GM19239 (cell line): ENCODE measurements at places on chromosomes 2 and 18.

DNA sequence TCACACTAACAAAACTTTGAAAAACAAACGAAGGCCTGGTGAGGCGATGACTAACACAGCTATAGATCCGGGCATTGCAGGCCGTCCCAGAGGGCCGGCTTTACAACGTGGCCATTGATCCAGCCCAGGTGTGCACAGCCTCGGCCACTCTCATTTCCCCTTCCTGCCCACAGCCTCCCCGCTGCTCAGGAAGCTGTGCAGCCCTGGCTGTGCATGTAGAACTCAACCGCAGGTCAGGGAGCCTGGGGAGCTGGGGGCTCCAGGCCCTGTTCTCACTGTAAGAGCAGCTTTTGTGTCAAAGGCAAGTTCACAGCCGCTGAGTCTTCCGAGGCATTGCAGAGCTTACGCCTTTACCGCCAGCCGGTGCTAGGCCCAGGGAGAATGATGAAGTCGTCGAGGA is 87.2 kb downstream of the LONRF2 start:
- DNase-seq = peak; percentile 28

DNA sequence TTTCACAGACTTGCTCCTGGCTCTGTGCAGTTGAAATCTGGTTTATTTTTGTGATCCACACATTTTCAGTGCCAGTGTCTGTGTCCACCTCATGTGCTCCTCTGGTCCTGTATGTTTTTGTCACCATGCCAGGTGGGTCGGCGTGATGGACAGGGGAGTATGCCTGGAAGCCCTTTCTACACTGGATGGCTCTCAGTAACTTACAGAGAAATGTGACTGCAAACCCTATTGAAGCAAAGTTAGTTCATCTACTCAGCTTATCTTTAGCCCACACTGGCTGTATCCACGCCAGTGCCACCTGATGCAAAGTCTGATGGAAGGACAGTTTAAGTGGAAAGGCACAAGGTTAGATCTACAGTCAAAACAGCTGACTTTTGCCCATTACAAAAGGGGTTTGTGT is 4.3 kb downstream of the IMPA2 start:
- DNase-seq = no peak

DNA sequence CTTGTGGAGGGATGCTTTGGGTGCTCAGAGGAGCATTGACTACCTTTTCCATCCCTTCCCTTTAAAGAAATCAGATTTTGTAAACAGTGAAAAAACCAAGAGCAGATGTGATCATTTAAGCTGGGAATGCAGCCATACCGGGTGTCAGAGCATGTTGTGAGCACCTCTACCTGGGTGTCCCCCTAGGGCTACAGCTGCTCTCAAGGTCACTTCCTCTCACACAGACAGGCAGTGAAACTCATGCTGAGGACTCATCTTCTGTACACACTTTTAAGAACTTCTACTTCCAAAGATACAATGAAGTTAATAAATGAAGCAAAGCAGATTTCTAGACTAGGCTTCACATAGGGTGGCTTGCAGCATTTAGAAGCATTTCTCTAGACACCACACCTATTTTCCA is 48.4 kb upstream of the FRZB start:
- DNase-seq = no peak

- DNase-seq = no peak
These were observed 40.5 kb downstream of the CHMP3 start for GRCh38 chr2:86522711-86523110.

GRCh38 chr2:138373993-138374408 is 127.6 kb upstream of the SPOPL start:
- DNase-seq = no peak

GRCh38 chr2:8457092-8457481 is 224.8 kb upstream of the ID2 start:
- DNase-seq = no peak

DNA sequence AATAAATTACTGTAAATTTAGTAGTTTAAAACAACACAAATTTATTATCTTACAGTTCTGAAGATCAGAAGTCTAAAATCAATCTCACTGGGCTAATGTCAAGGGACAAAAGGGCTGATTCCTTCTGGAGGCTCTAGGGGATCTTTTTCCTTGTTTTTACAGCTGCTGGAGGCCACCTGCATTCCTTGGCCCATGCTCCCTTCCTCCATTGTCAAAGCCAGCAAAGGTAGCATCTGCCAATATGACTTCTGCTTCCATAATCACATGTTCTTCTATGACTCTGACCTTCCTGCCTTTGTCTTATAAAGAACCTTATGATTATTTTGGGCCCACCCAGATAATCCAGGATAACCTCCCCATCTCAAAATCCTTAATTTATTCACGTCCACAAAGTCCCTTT is 46.0 kb upstream of the FAM136A start:
- DNase-seq = no peak

DNA sequence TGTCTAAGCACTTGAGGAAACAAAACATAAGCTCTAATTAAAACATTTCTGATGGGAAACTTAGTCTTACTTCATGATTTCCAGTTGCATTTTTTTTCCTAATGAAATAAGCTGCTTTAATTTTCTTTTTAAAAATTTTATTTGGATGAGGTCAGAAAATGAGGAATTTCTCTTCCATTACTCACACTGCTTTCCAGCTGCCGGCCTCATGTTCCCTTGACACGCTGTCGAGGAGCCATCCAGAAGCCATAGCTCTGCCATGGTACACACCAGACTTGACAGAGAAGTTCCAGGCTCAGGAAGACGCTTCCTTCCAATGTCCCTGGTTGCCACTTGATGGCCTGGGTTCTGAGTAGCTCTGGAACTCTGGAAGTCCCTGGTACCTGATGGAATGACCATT is 12.1 kb upstream of the MAPRE2 start:
- no peak for DNase-seq

DNA sequence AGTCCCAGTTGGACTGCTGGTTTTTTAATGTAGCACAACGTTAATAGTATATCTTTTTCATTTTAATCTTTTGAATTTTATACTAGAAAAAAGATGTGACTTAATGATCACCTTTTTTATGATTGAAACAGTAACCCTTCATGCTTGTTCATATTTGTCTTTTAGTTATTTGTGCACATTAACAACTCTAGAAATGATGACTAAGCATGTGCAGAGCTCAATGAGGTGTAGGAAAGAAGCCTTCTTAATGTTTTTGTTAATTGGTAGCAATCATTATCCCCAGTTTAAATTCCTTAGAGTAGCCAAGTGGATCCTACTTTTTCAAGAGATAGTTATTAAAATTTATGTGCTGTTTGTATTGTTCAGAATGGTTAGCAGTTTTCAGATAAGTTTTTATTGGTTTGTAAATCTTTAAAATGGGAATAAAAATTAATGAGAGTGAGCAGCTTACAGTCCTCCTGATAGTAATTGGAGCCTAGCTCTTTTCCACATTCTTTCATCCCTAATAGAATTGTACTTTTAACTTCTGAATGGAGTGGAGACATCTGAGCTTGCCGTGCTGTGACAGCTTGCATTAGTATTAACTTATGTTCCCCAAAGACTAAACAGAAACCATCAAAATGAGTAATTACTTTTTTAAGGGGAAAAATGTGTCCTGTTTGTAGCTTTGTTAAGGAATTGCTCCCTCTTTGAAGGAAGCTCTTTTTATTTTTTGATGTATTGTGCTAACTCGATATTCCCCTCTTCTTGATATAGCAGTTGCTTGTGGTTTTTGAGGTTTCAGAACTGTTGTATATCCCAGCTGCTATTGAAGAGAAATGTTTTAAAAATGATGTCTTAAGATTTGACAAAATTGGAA is 17.3 kb downstream of the PIK3C3 start:
- DNase-seq = no peak

- no peak for DNase-seq
These were observed 510.3 kb downstream of the PLCL1 start for GRCh38 chr2:198314559-198315153.

DNA sequence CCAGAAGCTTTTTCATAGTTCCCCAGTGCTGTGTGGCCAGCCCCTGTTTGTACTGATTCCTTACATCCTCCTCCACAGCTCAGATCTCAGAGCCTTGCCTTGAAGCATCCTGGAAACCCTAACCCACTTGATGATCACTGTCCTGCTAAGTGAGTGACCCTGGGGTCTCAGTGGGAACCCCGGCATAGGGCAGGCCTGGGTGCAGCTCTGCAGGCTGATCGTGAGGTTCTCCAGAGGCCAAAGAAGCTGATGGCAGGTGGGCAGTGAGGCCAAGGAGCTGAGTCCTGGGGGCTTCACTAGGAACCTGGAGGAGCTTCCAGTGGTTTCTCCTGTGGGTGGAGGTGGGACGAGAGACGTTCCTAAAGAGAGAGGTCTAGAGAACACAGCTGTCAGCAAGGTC is 47.4 kb upstream of the BIN1 start:
- no peak for DNase-seq

DNA sequence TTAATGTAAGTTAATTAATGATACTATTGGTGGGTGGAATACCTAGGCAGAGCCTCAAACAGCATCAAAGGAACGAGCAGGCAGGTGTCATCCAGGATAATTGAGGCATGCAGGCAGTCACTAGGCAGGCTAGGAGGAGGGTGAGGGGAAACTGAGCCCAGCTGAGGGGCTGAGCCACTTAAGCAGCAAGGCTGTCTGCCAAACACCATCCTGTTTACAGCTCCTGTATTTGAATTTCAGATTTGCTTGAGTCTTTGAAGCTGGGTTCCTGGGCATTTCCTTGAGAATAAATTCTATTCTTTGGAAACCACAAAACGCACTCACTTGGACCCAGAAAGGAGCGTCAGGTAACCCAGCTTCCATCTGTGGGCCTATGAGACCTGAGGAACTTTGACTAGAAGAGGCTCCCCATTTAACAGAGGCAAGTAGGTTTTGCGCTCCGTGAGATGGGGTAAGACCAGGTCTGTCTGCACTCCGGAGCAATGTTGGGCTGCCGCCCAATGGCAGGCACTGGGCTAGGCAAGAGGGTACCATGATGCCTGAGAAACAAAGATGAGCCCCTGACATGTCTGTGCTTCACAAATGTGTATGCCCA is 2.0 kb downstream of the EDAR start:
- no peak for DNase-seq
